ENCODE measurements at places on chromosomes 11 and 22.

DNA sequence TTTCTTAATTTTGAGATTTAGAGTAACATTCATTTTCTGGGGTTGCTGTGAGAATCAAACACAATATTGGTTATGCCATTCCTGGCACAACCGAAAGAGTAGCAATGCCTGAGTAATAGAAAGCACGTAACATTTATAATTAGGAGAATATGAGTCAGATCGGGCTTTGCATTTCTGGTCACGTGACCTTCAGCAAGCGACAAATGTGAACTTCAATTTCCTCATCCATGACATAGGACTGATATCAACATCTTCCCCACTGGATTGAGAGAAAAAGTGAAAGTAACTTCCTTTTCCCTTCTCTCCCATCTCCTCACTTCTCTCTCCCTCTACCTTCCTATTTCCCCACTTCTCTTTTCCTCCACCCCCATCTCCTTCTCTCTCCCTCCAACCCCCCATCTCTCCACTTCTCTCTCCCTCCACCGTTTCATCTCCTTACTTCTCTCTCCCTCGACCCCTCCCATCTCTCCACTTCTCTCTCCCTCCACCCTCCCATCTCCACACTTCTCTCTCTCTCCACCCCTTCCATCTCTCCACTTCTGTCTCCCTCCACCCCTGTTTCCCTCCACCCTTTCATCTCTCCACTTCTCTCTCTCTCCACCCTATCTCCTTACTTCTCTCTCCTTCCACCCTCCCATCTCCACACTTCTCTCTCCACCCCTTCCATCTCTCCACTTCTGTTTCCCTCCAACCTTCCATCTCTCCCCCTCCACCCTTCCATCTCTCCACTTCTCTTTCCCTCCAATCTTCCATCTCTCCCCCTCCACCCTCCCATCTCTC lies 33.5 kb upstream of the CAT start:
- no peak for DNase-seq

DNA sequence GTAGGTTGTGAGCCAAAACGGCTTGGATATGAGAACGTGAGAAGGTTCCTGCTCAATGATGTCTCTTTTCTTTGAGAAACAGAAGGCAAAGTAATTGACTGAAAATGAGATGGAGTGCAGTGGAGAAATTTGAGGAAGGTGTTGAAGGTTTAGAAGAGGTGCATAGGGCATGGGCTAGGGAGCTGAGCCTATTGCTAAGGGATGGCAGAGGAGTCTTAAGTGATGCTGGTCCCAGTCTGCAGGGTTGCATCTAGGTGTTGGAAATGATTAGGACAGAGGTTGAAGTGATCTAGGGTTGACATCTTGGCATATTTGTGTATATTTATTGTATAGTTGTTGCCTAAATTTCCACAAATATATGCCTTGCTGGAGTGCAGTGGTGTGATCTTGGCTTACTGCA lies 2.3 kb downstream of the BIRC3 start:
- DNase-seq: no peak

- no peak for DNase-seq
Observed at GRCh38 chr22:42977569-42977968, 37.4 kb downstream of the PACSIN2 start.

DNA sequence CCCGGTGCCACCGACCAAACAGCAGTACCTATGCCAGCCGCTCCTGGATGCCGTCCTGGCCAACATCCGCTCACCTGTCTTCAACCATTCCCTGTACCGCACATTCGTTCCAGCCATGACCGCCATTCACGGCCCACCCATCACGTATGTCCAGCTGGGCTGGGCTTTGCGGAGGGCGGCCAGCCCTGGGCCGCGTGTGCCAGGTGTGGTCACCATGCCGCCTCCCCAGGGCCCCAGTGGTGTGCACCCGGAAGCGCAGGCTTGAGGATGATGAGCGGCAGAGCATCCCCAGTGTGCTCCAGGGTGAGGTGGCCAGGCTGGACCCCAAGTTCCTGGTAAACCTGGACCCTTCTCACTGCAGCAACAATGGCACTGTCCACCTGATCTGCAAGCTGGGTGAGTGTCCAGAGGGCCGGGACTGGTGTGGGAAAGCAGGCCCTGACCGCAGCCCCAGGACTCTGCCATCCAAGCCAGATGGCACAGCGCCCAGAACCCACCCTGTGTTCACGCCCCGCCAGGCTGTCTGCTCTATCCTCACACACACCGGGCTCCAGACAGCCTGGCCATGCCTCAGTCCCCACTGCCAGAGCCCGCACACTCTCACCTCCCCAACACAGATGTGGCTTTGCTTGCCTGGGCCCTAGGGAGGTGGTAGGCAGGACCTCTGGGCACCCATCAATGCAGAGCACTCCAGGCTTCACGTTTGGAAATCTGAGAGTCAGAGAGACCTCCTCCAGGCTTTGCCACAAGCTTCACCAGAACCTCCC lies 77.6 kb downstream of the MED15 start:
- no peak for DNase-seq

DNA sequence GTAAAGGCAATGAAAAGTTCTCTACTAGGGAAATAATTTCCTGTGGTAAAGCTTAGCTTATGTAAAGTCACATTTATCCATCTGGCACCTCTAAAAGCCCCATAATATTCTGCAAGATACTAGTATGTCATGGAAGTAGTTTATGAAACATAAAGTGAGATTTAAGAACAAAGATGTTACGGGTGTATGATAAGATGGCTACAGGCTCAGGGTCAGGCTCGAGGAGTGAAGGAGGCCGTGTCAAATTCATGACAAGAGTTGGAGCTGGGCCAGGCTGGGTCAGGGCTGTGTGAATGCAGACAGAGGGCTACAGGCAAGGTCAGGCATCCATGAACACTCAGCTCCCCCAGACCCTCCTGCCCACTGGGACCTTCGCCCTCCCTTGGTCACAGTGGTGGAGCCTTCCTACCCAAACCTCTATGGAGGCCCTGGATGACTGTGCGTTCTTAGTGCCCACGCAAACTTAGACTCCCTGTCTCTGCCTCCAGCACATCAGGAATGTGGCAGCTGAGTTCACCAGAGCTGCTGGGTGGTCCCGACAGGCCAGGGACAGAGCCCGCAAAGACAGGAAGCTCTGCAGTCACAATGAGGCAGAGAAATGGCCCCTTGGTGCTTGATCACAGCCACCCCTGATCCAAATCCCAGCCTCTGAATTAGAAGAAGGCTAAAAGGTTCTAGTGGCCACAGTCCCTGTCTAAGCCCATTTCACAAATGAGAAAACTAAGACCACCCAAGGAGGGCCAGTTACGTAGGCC lies 14.8 kb downstream of the IGLL5 start:
- DNase-seq: no peak

DNA sequence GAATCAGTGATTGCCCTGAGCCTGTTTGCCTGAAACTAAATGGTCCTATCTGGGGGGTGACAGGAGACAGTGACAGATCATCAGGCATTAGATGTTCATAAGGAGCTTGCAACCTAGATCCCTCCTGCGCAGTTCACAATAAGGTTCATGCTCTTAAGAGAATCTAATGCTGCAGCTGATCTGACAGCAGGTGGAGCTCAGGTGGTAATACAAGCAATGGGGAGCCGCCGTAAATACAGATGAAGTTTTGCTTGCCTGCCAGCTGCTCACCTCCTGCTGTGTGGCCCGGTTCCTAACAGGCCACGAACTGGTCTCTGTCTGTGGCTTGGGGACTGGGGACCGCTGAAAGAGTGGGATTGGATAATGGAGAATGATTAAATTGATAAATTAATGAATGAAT lies 14.0 kb downstream of the NOX4 start:
- no peak for DNase-seq

DNA sequence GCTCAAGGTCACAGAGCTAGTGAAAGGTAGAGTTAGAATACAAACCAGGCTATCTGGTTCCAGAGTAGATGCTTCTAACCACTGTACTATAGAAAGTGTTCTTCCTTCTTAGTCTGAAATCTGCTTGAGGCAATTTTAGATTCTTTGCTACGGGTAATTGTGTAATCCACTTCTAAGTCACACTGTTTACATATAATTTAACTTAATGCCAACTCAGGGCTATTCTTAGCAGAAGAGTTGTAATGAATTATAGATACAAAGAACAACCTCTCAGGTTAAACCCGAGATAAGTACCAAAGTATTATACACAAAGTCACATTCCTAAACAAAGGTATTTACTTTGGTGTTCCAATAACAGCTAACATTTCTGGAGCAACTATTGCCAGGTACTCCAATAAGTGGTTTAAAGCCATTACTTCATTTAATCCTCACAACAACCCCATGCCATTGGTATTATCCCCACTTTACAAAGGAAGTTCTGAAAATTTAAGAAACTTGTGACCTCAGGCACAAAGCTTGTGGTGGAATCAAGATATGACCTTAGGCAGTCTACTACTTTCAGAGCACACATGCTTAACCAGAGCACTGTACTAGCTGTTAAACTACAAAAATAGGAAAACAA lies 31.1 kb upstream of the DDI1 start:
- DNase-seq: no peak
